ENCODE measurements at places on chromosomes 7 and 10.

DNA sequence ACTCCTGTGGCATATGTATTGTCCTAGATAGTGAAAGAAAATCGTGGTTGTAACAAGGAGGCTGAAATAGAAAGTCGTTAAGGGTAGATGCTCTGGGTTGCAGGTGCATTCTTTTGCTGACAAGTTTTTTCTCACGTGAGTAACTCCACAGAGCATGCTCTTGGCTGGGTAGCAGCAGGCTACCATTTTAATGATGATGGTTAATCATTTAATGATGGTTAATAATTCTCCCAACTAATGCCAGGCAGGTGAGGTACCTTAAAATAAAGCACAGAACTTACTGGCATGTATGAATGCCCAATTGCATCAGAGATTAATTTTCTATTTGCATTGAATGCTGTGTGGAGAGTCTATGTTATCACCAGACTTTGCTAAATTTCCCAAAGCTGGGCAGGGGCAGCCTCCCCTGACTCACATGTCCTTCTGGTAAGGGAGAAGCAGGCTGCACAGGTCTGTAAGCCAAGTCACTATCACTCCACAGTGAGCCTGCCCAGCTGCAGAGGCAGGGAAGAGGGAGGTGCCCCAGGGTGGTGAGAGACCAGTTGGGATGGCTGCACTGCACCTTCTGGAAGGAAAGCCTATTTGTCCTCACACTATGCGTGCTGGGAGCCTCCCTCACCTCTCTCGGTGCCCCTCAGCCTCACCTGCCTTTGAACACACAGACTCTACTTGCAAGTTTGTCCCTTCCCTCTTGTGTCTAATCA is 287.0 kb upstream of the IGFBP3 start:
- DNase-seq, result no peak

GRCh38 chr7:129739427-129739826 is 127.9 kb downstream of the NRF1 start:
- no peak for DNase-seq

DNA sequence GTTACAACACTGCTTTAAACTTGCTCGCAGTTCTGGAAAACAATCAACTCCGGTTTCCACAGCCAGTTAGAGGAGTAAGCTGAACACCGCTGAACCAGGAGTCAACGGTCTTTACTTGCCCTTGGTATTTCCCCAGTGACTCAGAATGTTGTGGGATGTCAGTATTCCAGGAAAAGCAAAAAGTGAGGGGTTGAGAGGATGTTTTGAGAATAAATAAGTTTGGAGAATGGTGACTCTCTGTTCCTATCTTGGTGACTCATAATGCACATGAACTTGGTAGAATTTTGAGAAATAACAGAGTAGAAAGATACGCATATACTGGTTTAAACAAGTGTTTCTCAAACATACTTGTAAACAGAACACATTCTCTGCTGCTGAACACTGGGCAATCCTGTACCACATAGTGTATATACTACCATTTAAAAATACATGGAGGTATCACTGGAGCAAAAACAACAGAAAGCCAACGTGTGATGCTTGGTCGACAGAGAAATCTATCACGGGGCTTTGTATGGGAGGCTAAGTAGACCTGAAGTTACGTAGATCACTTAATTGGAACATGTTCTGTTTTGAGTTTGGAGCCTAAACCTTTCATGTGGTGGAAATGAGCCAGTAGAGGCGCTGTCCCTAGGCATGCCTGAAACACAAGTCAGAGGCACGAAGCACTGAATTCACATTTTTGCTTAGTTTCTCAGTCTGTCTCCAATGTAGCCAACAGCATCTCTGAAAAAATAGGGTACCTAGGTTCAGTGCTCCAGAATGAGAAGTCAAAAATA is 534.3 kb downstream of the PARD3 start:
- peak; percentile 77 for DNase-seq

- no peak for DNase-seq
These were observed 211.1 kb upstream of the GALNT17 start for GRCh38 chr7:70920876-70921275.

DNA sequence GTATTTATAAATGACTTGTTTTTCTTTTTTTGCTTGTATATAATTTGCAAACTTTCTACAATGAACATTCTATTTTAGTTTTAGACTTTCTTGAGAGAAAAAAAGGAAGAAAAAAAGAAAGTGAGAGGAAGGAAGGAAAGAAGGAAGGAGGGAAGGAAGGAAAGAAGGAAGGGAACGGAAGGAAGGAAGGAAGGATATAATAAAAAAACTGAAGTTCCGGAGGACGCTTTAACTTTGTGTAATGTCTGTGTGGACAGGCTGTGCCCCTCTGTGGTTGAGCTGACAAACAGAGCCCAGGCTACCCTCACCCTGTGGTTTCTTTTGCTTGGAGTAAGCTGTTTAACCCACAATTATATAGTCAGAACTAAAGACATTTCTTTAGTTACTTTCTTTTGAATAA is 108.7 kb downstream of the SEMA3D start:
- no peak for DNase-seq

- no peak for DNase-seq
These were observed 21.7 kb downstream of the DOCK4 start for GRCh38 chr7:112184455-112184854.

DNA sequence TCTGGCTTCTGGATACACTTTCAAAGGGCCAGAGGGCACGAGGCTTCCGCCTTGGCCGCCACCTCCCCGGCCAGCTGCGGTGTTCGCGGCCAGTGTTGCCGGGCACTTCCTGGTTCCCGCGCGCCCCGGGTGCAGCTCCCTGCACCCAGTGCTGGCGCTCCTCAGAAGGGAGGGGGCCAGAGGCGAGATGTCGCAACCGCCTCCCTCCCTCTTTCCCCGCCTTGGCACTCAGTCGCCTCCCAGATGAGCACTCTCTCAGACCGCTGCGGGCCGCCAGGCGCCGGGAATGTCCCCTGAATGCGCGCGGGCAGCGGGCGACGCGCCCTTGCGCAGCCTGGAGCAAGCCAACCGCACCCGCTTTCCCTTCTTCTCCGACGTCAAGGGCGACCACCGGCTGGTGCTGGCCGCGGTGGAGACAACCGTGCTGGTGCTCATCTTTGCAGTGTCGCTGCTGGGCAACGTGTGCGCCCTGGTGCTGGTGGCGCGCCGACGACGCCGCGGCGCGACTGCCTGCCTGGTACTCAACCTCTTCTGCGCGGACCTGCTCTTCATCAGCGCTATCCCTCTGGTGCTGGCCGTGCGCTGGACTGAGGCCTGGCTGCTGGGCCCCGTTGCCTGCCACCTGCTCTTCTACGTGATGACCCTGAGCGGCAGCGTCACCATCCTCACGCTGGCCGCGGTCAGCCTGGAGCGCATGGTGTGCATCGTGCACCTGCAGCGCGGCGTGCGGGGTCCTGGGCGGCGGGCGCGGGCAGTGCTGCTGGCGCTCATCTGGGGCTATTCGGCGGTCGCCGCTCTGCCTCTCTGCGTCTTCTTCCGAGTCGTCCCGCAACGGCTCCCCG is at the start of gene FFAR4:
Gene FFAR4 (plus strand): TSS at position 231 of the 842 bp plus-strand sequence. CDS start 56 bp downstream, at position 287.
- no peak for DNase-seq

DNA sequence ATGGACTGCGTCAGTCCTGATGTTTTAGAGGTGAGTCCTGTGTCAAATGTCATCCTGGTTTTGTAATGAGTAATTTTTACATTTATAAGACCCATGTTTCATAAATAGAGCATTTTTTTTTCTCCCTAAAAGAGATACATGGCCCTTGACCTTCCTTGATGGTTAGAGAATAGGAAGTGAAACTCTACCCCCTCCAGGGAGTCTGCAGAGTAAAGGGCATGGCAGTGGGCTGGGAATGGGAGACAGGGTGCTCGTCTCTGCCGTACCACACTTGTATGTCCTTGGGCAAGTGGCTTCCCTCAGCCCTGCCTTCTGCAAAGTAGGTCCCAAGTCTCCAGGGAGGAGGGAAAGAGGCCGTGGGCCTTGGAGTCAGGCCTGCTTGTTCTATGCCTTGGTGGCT is 63.9 kb downstream of the WDFY4 start:
- no peak for DNase-seq

- no peak for DNase-seq
These were observed 177.2 kb downstream of the BUB3 start for GRCh38 chr10:123331438-123331837.

DNA sequence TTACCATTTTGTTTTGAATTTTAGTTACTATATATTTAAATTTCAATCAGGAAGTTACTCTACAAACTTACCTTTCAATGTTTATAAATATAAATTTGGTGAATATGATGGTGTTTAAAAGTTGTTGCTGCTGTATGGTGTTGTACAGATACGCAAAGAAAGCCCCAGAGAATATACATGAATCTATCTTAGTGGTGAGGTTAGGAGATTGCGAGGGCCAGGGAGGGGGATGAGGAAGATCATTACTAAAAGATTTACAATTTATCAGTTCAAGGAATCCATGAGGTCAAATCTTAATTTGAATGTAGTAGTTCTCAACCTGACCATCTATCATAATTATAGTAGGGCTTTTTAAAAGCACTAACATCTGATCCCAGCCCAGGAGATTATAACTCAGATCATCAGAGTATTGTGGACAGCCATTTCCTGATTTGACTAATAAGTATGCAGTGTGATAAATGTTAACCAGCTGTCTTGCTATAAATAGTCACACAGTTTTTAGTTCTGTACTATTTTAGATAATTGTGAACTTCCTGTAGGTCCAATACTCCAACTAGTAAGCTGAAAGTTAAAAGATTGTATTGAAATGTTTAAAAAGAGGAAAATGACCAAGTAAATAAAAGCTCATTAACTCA is 23.6 kb downstream of the FAM3C start:
- DNase-seq, result no peak

DNA sequence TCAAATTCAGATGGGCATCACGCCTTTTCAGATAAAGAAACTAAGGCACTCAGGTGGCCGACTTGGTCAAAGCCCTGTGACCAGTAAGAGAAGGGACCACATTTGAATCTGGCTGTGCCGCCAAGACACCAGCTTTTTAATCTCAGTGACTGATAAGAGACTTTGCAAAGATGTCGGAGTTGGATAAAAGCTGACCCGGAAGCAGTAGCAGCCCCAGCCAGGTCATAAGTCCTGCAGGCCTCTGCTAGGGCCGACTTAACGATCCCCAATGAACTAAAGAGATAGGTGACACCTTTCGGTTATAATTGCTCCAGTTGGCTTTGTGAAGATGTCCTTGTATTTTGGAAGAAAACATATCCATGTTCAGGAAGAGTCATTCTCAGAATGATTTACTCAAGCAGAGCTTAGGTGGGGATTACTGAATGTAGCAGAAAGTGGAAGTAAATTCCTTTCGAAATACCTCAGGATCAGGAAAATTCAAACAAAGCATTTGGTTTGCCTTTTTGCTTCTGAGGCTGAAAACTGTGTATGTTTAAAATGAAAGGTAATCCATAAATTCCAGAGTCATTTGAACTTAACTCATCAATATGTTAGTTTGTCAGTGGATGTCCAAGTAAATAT is 164.2 kb upstream of the PITRM1 start:
- no peak for DNase-seq

- no peak for DNase-seq
These were observed 235.3 kb downstream of the CALN1 start for GRCh38 chr7:72176875-72177274.

GRCh38 chr10:15168291-15168785 is at the start of gene NMT2:
Gene NMT2 (minus strand): TSS chr10:15168693. CDS start chr10:15168612, 81 bp downstream.
- peak; percentile 84 for DNase-seq

GRCh38 chr10:70889291-70889690 is 926 bp upstream of the PCBD1 start:
- no peak for DNase-seq

DNA sequence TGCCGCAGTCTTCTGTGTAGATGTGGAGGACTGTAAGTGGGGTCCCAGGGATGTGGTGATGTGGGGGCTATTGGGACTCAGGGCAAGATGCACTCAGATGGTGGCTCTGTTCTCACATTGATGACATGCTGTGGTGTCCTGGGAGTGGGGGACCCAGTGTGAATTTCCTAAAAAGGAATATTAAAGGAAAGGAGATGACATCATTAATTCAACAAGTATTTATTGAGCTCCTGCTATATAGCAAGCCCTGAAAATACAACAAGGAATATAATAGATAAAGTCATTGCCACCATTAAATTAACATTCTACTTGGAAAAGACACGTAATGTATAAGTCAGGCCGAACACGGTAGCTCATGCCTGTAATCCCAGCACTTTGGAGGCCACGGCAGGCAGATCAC is 61.9 kb upstream of the MNX1 start:
- DNase-seq, result no peak

DNA sequence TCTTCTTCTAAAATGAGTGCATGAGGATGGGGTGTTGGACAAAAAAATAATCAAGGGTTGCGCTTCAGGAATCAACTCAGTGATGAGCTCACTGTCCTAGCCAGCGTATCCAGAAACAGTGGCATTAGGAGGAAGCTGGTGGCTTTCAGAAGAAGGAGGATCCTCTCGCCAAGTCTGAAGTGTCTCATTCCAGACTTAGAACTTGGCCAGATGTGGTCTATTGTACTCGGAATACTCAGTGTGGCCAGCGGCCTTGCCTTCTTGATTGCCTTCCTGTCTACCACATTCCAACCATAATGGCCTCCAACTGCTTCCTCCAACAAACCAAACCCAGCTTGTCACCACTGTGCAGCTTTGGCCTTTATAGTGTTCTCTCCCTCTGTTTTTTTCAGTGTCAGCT is 732.4 kb downstream of the KCNMA1 start:
- no peak for DNase-seq

GRCh38 chr7:56105508-56105907 is 768 bp downstream of the CHCHD2 start:
- peak; percentile 67 for DNase-seq

DNA sequence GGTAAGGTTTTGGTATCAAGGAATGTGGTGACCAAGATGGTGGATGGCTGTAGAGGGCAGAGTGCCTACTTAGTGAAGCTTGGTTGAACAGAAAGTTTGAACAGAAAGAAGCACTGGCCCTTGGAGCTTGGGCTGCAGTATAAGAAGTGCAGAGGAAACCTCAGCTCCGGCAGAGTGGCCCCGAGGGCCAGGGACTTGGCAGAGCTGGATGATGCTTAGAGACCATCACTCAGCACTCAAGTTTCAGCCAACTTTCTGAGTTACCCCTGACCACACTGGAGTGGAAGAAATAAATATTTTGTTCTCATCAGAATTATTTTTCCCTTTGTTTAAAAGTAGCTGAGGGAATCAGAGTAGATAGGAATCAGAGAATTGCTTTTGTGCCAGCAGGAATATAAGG is 336.7 kb downstream of the C7orf25 start:
- DNase-seq, result no peak

DNA sequence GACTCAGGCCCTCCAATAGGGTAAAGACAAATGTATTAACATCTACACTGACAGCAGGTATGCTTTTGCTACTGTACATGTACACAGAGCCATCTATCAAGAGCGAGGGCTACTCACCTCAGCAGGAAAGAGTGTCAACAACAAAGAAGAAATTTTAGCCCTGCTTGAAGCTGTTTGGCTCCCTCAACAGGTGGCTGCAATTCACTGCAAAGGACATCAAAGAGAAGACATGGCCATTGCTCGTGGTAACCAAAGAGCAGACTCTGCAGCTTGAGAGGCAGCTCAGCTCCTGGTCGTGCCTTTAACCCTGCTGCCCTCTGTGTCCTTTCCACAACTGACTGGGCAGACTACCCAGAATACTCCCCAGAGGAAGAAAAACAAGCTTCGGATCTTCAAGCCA is 5.1 kb downstream of the AKR1B15 start:
- DNase-seq, result no peak

DNA sequence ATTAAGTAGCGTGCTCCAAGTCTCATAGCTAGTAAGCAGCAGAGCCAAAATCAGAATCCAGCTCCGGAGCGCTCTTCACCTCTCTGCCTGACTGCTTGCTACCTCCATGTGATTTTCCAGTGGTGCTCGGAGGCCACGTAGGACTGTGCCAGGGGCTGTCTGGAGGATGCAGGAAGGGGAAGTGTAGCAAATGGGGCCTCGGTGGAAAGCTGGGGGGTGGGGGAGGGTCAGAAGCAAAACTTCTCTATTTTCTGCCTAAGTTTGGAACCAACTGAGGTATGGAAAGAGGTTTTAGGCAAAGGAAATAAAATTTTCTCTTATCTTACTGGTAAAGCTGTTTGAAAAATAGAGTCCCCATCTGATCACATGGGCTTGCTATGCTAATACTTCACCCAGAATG is 108.7 kb downstream of the TBXAS1 start:
- no peak for DNase-seq

All from amniotic stem cell (primary cell).